Osteocyte (in vitro differentiated cells): ENCODE measurements at places on chromosomes 5 and 9. TPM values are rescaled to one million over a fixed set of nuclear protein-coding genes. Genes with fewer than 3 reads are reported as not detected.

DNA sequence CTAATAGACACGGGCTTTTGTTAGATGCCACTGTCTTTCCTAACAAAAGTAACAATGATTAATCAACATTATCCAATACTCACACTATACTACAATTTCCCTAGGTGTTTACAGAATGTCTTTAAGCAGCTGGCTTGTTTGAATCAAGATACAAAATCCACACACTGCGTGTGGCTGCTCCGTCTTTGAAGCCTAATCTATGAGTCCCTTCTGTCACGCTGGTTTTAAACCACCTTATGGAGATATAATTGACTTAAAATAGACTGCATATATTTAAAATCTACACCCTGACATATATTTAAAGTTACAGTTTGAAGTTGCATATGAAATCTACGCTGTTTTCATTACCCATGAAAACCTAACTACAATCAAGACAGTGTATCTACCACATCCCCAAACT is 73.9 kb upstream of the TBC1D9B start:
- no peaks in the 10 kb centered on the region for H3K4me1 ChIP-seq
- H3K27ac ChIP-seq, result no peak overlapping the region
- H3K36me3 ChIP-seq, result peaks cover 22% of the 10 kb centered on the region
- H3K4me3 ChIP-seq, result no peak overlapping the region
- no peak for DNase-seq
- H3K27me3 ChIP-seq, result no peaks in the 10 kb centered on the region

Gene ISCA1
- total RNA-seq, result 32.9 and 33.9 TPM in 2 replicates

DNA sequence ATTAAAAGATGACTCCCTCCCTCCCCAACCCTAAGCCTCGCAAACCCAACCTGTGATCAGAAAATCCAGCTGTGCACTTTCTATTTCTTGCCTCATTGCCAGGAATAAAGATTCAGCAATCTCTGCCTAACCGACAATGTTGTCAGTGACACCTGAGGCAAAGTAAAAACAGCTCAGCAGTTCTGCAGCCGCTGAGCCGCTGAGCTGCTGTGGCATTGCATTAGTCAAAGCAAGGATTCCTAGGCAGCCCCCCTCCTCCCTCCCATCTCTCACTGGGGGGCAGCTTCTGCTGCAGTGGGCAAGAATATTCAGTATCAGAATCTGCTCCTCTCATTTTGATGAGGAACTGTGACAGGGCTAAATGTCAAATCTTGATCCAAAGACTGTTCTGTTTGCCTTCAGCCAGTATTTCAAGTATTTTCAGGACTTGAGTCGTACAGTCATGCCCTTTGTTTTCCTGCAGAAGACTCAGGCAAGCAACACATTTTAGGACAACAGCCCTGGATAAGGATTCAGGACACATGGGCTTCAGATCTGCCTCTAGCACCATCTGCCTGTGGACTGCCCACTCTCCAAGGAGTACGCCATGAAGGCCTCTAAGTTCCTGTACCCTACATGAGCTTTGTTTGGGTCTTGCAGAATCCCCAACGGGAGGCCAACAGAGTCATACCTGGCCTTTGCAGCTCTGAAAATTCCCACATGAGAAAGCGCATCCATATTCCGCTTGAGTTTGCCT is 41.1 kb upstream of the DAP start:
- no peaks in the 10 kb centered on the region for H3K36me3 ChIP-seq
- no peak for DNase-seq
- peaks cover 33% of the 10 kb centered on the region for H3K27me3 ChIP-seq
- H3K27ac ChIP-seq, result no peak overlapping the region
- no peaks in the 10 kb centered on the region for H3K4me1 ChIP-seq
- no peak overlapping the region for H3K4me3 ChIP-seq

DNA sequence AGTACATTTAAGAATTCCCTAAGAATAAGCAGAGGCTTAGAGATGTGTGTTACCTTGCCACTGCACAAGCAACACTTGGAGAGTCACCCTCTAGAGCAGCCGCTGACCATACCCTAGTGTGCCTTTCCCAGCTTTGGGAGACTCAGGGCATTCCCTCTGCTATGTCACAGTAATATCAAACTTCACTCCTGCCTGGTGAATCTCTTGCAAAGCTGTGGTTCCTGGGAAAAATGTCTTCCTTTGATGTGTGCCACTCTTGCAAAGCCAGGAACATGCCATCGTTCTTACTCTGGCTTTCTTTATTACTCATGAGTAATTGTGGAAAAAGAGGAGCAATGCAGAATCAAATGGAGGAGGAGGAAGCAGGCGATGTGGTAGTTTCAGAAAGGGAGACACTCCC is 173.2 kb downstream of the CCDC192 start:
- DNase-seq, result no peak
- H3K27ac ChIP-seq, result no peak overlapping the region
- no peaks in the 10 kb centered on the region for H3K27me3 ChIP-seq
- peaks cover 15% of the 10 kb centered on the region for H3K4me1 ChIP-seq

DNA sequence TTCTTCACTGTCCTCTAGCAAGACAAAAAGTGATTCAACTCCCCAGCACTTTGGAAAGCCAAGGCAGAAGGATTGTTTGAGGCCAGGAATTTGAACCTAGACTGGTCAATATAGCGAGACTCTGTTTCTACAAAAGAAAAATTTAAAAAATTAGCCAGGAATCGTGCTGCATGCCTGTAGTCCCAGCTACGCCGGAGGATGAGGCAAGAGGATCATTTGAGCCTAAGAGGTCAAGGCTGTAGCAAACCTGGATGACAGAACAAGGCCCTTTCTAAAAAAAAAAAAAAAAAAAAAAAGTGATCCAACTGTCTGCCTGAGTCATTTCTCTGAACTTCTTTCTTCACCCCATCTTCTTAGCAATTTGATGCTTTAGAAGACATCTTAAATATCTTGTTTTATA is 12.4 kb downstream of the ITGA2 start:
- H3K4me1 ChIP-seq, result peaks cover 19% of the 10 kb centered on the region
- H3K4me3 ChIP-seq, result no peak overlapping the region
- DNase-seq, result no peak
- peaks cover 2% of the 10 kb centered on the region for H3K27me3 ChIP-seq
- H3K36me3 ChIP-seq, result no peaks in the 10 kb centered on the region
- no peak overlapping the region for H3K27ac ChIP-seq

Gene AMACR
- 12.8 and 13.0 TPM in 2 replicates for total RNA-seq

DNA sequence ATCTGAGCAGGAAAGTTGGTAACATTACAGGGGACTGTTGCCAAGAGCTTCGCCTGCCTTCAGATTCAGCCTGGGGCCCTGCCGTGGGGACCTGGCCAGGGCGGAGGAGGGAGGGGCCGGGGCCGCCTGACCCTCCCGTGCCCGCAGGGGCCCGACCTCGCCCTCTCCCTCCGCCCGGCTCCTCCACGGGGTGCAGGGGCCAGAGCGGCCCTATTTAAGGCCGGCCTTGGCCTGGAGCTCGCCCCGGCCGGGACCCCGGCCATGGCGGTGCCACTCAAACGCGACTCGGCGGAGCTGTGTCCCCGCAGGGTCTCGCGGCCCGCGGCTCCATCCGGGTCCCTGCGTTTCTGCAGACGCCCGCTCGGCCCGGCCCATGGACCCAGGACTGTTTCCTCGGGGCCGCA is 757 bp downstream of the TMEM250 start:
- H3K4me1 ChIP-seq, result peaks cover 3% of the 10 kb centered on the region
- H3K4me3 ChIP-seq, result peak overlapping the region; percentile 67
- H3K27ac ChIP-seq, result peak overlapping the region; percentile 56
- no peaks in the 10 kb centered on the region for H3K27me3 ChIP-seq

GRCh38 chr5:172600571-172600970 is 40.5 kb upstream of the NEURL1B start:
- H3K27me3 ChIP-seq, result peaks cover 6% of the 10 kb centered on the region
- peaks cover 3% of the 10 kb centered on the region for H3K4me1 ChIP-seq
- DNase-seq, result no peak
- H3K36me3 ChIP-seq, result no peaks in the 10 kb centered on the region
- H3K27ac ChIP-seq, result no peak overlapping the region

GRCh38 chr5:880816-881550 is 11.6 kb downstream of the BRD9 start:
- peaks cover 48% of the 10 kb centered on the region for H3K36me3 ChIP-seq
- no peak overlapping the region for H3K4me3 ChIP-seq
- DNase-seq, result peak; percentile 83
- no peak overlapping the region for H3K27ac ChIP-seq
